ENCODE measurements at places on chromosomes 5 and 9.

GRCh38 chr9:86272221-86272620 lies 10.1 kb downstream of the ISCA1 start:
- DNase-seq: no peak

GRCh38 chr9:35618854-35619799 lies 914 bp upstream of the CD72 start:
- no peak for DNase-seq

GRCh38 chr5:6383376-6383775 lies 5.0 kb upstream of the MED10 start:
- no peak for DNase-seq

GRCh38 chr9:103530934-103531333 lies 535.8 kb downstream of the CYLC2 start:
- DNase-seq: no peak

DNA sequence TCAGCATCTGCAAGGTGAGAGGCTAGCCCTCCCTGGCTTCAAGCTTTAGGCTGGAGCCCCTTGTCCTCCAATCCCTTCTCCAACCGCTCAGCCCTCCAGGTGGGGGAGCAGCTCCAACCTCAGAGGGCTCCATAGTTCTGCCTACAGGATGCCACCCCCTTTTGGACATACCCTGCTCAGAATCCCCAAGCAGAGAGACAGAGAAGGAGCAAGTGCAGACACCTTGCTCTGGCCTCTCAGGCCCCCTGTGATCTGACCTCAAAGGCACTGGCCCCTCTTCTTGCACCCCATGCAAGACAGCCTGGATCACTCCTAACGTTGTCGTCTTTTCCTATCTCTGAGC lies 101.6 kb downstream of the C5orf15 start:
- no peak for DNase-seq

GRCh38 chr5:95647886-95648860 lies 1.6 kb downstream of the RFESD start:
- DNase-seq: no peak

GRCh38 chr5:89758146-89758545 lies 651.4 kb downstream of the CETN3 start:
- no peak for DNase-seq

- no peak for DNase-seq
Measured at GRCh38 chr9:83981126-83981871, 694 bp downstream of the RMI1 start.

GRCh38 chr5:110536120-110537115 lies 190.1 kb downstream of the TMEM232 start:
- no peak for DNase-seq

DNA sequence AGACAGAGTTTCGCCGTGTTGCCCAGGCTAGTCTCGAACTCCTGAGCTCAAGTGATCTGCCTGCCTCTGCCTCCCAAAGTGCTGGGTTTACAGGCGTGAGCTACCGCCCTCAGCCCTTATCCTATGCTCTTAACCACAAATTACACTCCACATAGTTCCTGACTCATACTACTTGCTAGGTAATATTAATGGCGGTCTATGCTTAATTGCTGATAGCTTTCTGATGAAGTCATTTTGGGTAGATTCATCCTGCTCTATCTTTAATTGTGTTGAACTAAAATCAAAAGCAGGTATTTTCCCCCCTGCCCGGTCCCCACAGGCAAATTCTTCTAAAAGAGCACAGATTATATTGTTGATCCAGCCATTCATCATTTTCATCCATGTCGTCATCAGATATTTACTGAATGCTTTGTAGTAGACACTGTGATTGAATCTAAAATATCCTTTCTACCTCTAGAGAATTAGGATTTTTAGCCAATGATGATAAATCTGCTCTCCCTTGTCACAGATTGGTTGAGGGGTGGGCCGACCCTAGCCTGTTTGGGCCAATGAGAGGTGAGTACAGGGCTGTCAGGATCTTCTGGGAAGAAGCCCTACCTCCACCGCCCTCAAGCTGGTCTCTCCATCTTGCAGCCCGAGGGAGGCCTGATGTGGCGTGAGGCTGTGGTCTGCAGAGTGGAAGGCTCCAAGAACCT lies 144.8 kb downstream of the NR3C1 start:
- DNase-seq: no peak

GRCh38 chr5:96873449-96873848 lies 2.9 kb upstream of the ERAP2 start:
- no peak for DNase-seq

DNA sequence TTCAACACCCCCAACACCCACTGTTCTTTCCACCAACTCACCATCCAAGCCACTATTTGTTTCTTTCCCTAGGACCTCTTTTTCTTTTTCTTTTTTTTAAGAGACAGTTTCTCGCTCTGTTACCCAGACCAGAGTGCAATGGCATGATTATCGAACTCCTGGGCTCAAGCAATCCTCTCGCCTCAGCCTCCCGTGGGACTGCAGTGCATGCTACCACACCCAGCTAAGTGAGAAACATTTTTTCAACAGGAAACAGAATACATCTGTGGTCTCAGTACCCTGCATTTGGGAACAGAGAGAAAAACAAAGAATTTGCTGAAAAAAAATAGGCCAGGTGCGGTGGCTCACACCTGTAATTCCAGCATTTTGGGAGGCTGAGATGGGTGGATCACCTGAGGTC lies 24.6 kb downstream of the B4GALT1 start:
- no peak for DNase-seq

DNA sequence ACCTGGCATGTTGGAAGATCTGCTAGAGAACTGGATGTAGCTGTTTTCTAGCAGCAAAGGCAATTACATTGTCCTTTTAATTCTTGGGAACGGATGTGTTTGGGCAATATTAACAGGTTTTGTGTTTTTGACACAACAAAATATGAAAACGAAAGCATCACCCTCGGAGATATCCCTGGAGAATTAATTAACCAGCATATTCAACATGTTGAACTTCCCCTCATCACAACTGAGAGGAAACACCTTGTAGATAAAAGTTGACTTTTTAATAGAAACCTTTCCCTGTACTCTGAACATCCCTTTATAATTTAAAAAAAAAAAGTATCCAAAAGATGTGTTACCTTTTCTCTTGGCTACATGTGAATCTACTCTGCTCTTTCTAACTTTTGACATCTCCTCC lies 13.0 kb downstream of the SEMA6A start:
- no peak for DNase-seq

DNA sequence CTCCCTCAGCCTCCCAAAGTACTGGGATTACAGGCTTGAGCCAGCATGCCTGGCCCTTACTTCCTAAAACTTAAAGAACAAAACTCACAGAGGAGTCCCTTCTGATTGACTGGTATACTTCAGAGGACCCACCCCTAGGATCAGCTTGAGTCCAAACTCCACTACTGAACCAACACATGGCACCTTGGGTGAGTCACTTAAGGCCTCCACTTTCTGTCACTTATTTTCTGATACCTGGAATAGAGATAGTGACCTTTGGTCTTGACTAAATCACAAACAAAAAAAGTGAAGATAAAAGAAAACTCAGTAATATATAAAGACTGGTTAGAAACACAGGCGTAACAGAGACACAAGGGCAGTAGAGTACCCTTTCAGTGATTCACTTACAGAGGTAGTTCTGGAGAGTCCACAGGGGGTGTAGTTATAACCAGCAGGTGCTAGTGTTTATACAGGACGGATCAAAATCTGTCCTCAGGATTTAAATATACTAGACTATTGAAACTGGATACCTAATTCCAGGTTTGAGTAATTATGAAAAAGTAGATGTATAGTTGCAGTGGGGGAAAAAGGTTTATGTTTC lies 274.3 kb upstream of the ANKRD55 start:
- DNase-seq: no peak

DNA sequence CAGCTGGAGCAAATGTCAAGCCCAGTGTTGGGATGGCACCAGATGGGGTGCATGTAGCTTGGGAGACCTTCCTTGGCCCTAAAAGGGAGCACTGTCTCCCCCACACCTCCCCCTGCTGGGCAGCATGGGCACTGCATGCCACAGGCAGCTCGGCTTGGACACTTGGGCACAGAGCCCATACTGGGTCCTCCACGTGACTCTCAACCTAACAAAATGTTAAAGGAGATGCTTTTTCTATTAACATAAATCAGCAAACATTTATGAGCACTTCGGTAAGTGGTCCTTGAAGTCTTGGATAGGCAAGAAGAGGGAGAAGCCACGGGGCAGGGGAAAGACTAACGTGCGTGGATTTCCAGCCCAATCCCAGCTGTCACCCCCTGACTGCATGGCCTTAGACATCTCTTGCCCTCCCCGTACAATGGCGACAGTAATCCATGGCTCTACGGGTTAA lies 23.9 kb upstream of the MAPK9 start:
- DNase-seq: peak; percentile 76

- DNase-seq: no peak
Measured at GRCh38 chr9:99752417-99753109, 69.1 kb upstream of the NR4A3 start.

GRCh38 chr5:17192191-17192590 lies 25.2 kb upstream of the BASP1 start:
- no peak for DNase-seq

DNA sequence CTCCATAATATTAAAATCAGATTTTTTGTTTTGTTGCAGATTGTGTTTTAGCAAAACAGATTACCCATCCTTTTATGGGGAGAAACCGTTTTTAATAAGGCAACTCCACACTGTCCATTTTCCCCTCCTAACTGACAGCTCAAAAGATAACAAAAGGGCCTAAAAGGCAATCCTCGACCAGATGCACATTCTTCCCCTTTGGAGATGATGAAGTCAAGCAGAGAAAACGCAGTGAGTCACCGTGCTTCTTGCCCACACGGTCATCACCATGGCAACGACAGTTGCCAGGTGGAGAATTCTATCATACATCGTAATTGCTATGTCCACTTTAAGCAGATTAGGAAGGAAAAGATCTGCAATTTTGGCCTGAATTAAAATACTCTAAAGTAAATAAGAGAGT lies 96.4 kb downstream of the DIRAS2 start:
- DNase-seq: no peak

GRCh38 chr5:141973871-141974595 lies 5.1 kb downstream of the RNF14 start:
- DNase-seq: no peak

DNA sequence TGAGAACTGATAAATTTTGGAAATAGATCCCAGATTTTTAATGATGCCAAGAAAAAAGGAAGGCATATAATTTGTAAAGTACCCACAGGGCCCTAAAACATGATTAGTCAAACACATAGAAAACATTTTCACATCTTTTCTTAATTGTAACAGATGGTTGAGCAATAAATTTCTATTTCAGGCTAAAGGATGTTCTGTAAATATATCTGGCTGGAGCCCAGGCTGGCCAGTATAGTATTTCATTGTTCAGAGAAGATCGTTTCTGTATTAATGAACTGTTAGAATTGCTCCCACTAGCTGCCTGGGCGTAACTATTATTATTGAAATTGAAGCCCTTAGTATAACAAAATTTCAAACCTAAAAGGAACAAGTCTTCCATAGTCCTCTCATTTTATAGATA lies 105.3 kb upstream of the SMC2 start:
- no peak for DNase-seq

GRCh38 chr5:122154910-122155309 lies 25.6 kb downstream of the ZNF474 start:
- DNase-seq: no peak

DNA sequence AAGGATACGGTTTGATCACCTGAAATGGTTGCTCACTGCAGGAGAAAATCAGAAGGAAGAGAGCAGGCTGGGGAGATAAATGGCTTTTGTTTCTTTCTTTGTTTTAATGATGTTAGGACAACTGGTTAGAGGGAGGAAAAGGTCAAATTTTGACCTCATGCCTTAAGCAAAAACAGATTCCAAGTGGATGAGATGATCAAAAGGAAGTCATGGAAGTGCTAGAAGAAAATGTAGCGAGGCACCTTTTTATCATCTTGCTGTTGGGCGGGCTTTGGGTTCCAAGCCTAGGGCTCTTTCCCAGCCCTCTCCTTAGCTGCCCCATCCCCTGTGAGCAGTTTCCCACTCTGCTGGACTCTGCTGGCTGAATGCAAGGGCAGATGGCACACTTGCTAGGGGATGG lies 127.9 kb downstream of the ADAMTS2 start:
- DNase-seq: no peak

DNA sequence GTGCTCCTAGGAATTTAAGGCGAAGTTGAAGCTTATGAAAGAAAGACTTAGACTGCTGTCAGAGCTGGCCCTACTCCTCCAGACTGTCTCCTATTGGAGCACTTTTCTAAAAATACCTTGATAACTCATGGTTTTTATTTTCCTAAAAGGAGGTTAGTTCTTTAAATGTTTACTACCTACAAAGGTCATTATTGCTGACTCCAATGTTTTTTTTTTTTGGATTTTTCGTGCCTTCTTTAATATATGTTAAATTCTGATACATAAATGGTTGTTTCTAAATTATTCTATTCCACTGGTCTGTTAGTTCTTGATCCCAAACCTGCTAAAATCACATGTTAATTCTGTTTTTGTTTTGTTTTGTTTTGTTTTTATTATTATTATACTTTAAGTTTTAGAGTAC lies 227.6 kb upstream of the FTMT start:
- DNase-seq: no peak

- no peak for DNase-seq
Measured at GRCh38 chr5:151345187-151345807, 2.1 kb downstream of the SLC36A2 start.

GRCh38 chr9:92312887-92313623 lies 12.1 kb downstream of the NOL8 start:
- DNase-seq: no peak

GRCh38 chr9:88534456-88535225 lies at the start of gene NXNL2:
Gene NXNL2, plus strand, starts transcription at chr9:88535178. Its CDS starts 257 bp downstream, at chr9:88535435.
- DNase-seq: peak; percentile 50

GRCh38 chr5:113145757-113146387 lies 169.3 kb downstream of the DCP2 start:
- no peak for DNase-seq

DNA sequence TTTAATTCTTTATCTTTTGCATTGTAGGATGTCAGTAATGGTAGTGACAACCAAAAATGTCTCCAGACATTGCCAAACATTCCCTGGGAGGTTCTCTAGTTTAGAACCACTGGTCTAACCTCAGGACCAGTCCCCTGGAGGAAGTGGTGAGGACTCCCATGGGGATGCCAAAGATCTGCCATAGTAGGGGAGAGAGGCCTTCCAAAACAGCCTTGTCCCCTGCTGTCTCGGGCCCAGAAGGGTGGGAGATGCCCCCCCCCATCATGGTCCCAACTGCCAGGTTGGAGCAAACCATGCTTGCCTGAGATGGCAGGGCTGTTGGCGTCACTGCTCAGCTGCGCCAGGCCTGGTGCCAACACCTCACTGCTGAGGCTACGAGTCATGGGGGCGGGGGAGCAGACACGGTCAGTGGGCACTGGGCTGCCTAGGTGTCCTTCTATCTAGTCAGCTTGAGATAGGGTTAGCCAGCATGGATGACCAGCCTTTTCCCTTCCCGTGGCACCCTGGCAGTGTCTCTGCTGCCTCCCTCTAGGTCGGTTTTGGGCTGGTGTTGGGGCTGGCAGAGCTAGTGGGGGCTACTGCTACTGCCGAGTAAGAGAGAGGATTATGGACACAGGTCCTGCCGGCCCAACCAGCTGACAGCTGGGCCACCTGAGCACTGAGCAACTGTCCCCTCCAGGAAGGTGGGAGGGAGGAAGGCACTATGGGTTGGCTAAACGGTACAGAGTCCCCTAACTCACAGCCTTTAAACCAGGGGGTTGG lies 8.3 kb upstream of the CXXC5 start:
- no peak for DNase-seq
